Kidney glomerular epithelial cell (primary cell): ENCODE measurements at places on chromosomes 6 and 20.

GRCh38 chr20:61780066-61780465 is 285.6 kb downstream of the TAF4 start:
- no peak for DNase-seq

DNA sequence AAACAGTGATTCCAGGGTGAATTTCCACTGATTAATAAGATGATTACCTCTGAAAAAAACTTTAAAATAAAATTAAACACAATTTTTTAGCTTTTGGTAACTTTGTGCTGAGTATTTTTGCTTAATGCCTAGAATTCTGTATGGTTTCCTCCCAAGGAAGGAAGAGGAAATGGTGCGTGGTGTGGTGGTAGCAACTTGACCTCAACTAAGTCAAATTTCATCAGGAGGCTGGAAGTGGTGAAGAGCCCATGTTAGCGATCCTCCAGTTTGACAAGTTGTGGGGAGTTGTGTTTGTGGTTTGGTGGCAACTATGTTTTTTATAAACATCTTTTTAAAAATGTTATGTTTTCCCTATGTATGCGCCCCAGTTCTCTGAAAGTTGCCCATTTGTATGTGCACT is 5.0 kb upstream of the RTF2 start:
- no peak for DNase-seq

GRCh38 chr6:140817176-140817575 is 1315.5 kb upstream of the GJE1 start:
- no peak for DNase-seq

DNA sequence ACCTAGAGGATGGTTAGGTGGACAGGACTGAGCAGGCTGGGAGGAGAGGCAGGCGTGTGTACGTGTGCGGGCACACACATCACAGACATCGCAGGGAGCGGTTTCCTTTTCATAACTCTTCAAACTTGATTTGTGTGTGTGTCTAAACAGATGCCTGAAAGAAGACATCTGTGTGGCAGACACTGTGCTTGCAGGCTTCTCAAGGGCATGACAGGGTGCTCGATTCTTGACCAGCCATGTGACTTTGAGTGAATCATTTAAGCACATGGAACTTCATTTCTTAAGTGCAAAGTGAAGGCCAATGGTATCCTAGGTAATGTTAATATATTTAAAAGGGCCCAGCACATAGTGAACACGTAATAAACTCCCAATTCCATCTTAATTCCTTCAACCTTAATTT is 186.5 kb downstream of the SCP2D1 start:
- no peak for DNase-seq

DNA sequence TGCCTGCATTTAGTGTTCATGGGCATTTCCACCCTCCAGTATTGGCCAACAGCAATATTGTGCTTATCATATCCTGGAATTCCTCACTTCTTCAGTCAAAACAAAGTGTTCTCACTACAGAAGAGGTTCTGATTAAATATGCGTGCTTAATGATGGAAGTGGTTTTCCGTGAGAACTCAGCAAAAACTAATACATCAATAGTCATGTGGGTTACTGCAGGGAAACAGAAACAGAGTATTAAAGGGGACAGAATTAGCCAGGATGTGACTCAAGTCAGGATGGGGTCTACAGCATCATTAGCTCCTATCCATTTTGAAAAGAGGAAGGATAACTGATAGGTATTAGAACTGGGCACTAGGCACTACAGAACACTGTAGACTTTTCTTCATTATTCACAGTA is 384.6 kb downstream of the CDKAL1 start:
- no peak for DNase-seq

- no peak for DNase-seq
Measured at GRCh38 chr6:166435574-166435973, 52.8 kb upstream of the MPC1 start.

DNA sequence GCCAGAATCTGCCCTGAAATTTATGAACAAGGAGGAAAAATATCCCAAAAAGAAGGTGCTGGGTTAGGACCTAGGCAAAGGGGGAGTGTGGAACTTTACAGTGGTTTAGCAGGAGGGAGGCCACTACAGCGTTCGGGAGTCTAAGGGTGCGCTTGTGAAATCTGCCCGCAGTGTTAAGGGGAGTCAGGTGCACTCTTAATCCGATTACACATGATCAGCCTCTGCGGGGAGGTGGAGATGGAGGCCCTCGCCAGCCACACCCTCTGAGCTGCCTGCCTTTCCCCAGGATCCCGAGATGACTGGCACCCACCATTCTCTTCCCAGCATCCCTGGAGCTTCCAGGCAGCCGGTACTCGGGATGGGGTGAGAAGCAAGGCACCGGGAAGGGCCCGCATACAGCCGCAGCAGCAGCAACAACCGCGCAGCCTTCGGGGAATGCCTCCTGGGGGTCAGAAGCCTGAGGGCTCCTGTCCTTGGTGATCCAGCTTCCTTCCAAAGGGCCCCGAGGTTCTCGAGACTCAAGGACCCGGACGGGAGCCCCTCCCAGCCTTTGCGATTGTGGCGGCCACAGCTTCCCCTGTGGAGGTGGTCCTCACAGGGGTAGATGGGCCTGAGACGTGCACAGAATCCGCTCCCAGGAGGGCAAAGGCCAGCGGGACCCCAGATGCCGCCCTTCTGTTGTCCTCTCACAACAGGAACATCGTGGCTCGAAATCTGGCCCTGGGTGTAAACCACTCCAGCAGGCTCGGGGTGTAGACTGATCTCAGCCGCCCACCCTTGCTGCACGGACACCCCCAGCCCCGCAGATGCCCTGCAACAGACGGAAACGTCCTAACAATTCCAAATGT is 57.3 kb upstream of the CST7 start:
- no peak for DNase-seq

GRCh38 chr6:166075186-166075585 is 92.5 kb downstream of the TBXT start:
- DNase-seq, result no peak

DNA sequence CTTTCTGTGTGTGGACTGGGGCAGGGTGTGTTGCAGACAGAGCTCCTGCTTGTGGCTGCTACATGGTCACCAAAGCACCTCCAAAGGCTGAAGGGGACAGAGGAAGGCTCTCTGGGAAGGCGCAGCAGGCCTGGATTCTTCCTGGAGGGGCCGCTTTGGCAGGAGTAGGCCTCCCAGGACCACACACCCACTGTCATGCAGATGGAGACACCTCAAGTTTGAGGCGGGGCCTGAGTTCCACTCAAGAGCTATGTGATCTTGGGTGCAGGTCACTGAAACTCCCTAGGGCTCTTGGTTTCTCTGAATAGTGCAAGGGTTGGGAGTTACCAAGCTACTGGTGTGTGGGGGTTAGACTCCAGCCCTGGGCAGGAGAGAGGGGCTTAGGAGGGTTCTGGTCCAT is 27.9 kb downstream of the EFCAB8 start:
- no peak for DNase-seq

GRCh38 chr20:20699144-20699543 is 13.3 kb downstream of the RALGAPA2 start:
- DNase-seq, result no peak

DNA sequence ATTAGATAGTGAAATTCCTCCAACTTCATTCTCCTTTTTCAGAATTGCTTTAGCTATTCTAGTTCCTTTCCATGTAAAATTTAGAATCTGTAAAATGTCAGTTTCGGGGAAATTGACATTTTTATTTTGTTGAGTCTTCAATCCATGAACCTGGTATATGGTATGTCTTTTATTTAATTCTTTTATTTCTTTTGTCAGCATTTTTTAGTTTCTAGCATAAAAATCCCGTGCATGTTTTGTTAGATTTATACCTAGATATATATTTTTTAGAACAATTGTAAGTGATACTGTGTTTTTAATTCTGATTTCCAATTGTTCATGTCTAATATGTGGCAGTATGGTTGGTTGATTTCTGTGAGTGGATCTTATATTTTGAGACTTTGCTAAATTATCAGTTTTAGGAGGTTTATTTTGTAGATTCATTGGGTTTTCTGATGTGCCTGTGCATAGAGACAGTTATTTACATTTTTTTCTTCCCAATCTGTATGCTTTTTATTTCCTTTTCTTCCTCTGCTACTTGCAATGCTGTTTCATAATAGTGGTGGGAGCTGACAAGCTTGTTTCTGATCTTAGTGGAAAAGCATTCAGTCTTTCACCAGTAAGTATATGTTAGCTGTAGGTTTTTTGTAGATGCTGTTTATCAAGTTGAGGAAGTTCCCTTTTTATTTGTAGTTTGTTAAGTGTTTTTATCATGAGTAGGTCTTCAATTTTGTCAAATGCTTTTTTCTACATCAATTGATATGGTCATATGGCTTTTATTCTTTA is 13.7 kb downstream of the TAB2 start:
- DNase-seq, result no peak
